ENCODE measurements at places on chromosomes 4 and X.

- DNase-seq: no peak
Observed at GRCh38 chr4:86019362-86019761, 340.5 kb downstream of the MAPK10 start.

- DNase-seq: no peak
Observed at GRCh38 chrX:12138361-12139313, at the start of gene FRMPD4. Gene FRMPD4, plus strand, starts transcription at chrX:12138473. Its CDS starts 499 bp downstream, at chrX:12138972.

DNA sequence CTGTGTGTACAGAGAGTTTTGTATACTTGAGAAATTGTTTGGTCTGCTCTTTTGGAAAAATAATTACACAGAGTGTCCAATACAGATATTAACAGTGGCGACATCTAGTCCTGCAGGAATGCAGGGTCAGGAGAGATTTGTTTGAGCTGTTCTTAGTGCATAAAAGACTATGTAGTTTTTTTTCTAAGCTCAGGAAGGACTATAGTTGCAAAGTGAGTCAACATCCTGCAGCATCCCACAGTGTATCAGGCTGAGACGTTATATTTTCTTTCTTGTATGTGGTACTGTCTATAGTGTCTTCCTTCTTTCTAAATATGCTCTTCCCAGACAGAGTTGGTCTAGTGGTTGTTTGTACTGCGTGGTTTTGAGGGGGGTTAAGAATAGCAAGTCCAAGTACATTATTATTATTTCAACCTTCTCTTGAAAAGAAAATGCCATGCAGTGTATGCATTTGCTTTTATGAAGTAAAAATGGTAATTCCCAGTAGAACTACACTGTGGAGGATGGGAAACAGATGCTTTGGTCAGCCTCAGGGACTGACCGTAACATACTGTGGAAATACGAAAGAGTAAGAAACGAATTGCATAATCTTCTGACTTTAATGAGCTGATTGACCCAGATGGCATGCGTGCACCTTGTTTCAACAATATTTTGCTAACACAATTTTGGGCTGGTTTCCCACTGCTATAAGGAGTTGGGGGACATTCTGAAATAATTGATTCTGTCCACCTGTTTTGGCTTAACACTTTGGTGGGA lies 67.4 kb downstream of the DMP1 start:
- no peak for DNase-seq

DNA sequence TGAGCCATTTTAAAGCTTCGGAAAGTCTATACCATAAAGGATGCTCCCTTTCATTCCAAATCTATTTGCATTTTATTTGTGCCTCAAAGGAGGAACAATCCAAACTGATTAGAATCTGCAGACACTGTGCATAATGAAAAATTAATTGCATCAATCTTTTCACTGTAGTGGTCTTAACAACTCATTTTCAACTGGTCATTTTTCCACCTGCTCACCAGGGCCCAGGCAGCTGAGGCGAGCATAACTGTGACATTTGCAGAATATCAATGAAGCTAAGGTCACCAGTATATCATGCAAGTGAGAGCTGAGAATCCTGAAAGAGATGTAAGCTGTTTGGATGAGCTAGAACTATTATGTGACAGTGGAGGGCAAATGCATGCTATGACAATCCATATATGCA lies 387.3 kb upstream of the TECRL start:
- no peak for DNase-seq

GRCh38 chr4:37667197-37668100 lies 18.7 kb downstream of the RELL1 start:
- DNase-seq: no peak
